Neural progenitor cell (in vitro differentiated cells): ENCODE measurements at places on chromosomes 1 and 21. TPM values are rescaled to one million over a fixed set of nuclear protein-coding genes. Genes with fewer than 3 reads are reported as not detected.
A peak's percentile ranks its signal among the peaks of the same experiment; 100 is the strongest.

HES2 gene
- 0.04 and 0.22 TPM in 2 replicates for total RNA-seq

- peaks cover 10% of the 10 kb centered on the region for H3K27me3 ChIP-seq
- H3K27ac ChIP-seq: no peak overlapping the region
- no peak overlapping the region for H3K4me3 ChIP-seq
- H3K36me3 ChIP-seq: no peaks in the 10 kb centered on the region
- peak; percentile 19 for DNase-seq
These were observed 12.1 kb upstream of the DEGS1 start for GRCh38 chr1:224170748-224171478.

DNA sequence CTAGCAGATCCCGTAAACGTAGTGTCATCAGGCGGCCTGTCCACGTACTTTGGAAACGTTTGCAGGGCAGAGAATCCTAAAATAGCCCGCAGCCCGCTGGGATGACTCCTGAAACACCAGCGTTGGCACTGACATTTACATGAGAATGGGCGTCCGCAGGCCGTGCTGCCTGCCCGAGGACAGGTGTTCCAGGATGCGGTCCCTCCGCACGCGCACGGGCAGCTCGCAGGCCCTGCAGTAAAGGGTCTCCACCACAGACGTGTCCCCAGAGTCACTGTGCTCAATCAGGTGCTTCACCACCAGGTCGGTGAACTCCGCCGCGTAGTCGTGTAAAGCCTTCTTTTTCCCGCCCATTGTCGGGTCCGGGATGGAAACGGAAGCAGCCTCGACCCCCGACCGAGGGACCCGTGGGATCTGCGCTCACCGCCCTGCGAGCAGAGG lies 5.8 kb upstream of the CCDC27 start:
- H3K27ac ChIP-seq: no peak overlapping the region
- peak overlapping the region; percentile 75 for H3K4me3 ChIP-seq
- H3K36me3 ChIP-seq: no peaks in the 10 kb centered on the region
- H3K4me1 ChIP-seq: peaks cover 11% of the 10 kb centered on the region

DNA sequence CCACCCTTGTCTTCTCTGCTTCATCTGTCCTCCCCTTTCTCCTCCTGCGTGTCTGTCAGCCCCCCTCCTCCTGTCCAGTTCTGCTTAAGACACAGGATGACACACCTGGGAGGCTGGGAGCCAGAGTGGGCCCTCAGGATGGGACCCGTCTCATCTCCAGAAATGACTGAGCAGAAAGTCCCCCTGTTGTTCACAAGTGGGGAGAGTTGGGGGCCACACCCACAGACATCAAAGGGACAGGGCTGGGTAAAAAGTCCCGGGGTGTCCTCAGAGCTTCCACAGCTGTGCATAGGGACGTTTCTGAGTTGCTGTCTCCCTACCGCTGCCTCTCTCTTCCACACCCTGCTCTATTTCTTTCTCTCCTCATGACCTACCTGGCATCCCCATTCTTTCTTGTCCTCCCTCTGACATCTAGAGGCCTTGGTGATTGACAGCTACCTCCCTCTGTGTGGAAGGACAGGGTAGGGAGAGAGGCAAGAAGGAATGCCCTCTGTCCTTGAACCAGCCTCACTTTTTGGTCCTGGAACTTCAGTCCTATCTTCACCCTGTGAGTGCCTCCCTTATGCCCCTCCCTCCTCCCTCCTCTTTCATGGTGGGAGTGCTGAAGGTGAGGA lies 19.5 kb upstream of the SH2D2A start:
- H3K27me3 ChIP-seq: peaks cover 82% of the 10 kb centered on the region
- H3K4me3 ChIP-seq: no peak overlapping the region
- peaks cover 13% of the 10 kb centered on the region for H3K4me1 ChIP-seq
- no peaks in the 10 kb centered on the region for H3K36me3 ChIP-seq

- H3K27ac ChIP-seq: no peak overlapping the region
- no peak overlapping the region for H3K4me3 ChIP-seq
These were observed 183.3 kb upstream of the ADGRL2 start for GRCh38 chr1:81617308-81617967.

DNA sequence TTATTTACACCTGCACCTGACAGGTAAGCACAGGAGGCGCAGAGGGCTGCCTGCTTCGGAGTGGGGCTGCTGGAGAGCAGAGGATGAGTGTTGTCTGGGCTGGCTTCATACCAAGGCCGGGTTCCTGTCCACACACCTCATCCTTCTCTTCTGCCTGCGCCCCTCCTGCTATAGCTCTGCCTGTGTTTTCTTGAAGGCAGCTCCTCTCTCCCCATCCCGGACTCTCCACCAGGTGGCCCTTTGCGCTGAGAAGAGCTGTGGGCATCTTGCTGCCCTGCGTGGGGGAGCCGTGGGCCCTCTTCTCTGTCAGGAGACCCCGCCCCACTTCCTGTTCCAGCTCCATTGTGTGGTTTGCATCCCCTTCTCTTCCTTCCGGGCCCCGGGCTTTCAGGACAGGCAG lies 35.0 kb downstream of the ARHGEF10L start:
- no peaks in the 10 kb centered on the region for H3K27me3 ChIP-seq
- peak; percentile 47 for DNase-seq
- H3K36me3 ChIP-seq: no peaks in the 10 kb centered on the region
- H3K27ac ChIP-seq: no peak overlapping the region

GNG12 gene
- total RNA-seq: 30.3 and 44.5 TPM in 2 replicates

DMRTA2 gene
- total RNA-seq: 0.46 TPM in 1 of 2 replicates, not detected in the other

DNA sequence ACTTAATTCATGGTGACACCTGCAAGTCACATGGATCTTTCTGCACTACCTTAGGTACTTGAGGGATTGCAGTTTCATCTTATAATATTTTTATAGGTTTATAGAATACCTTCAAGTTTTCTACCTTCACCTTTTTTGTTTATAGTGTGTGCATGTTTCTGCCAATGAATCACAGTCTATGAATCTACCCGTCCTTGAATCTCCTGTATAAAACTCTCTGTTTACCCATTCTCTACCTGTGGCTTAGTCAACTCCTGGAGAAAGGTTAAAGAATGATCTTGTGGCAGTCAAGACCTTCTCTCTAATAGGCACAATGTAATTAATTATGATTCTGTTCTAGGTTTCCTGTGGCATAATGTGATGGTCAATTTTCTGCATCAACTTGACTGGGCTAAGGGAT lies 3.2 kb upstream of the GSTM2 start:
- H3K27ac ChIP-seq: no peak overlapping the region
- H3K27me3 ChIP-seq: no peaks in the 10 kb centered on the region
- no peak for DNase-seq
- H3K4me1 ChIP-seq: peaks cover 6% of the 10 kb centered on the region
- no peak overlapping the region for H3K4me3 ChIP-seq

DNA sequence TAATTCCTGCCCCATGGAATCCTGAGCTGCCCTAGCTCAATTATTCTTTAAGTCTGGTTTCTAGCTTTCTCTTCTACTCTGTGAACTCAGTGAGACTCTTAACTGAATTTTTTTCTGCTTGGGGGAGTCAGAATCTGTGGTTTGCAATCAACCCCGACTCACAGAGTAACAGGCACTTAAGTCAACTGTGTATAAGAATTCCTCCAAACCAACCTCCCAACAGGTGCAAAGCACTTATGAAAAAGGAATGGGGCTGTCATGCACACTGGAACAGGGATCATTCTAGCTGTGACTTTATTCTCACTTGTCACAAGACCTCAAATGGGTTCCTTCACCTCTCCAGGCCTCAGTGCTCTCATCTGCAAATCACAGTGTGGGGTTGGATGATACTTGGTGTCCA lies 60.3 kb upstream of the SYT6 start:
- H3K4me1 ChIP-seq: peaks cover under 1% of the 10 kb centered on the region
- H3K27ac ChIP-seq: no peak overlapping the region
- no peak overlapping the region for H3K4me3 ChIP-seq
- no peaks in the 10 kb centered on the region for H3K27me3 ChIP-seq
- H3K36me3 ChIP-seq: no peaks in the 10 kb centered on the region

- no peak for DNase-seq
- H3K36me3 ChIP-seq: no peaks in the 10 kb centered on the region
- H3K27me3 ChIP-seq: no peaks in the 10 kb centered on the region
- H3K4me1 ChIP-seq: no peaks in the 10 kb centered on the region
These were observed 856 bp downstream of the OR6K3 start for GRCh38 chr1:158719664-158720063.

- H3K27ac ChIP-seq: no peak overlapping the region
- DNase-seq: peak; percentile 26
- H3K4me1 ChIP-seq: no peaks in the 10 kb centered on the region
- H3K4me3 ChIP-seq: no peak overlapping the region
- no peaks in the 10 kb centered on the region for H3K36me3 ChIP-seq
- no peaks in the 10 kb centered on the region for H3K27me3 ChIP-seq
These were observed 45.1 kb downstream of the PDPN start for GRCh38 chr1:13628711-13629110.

- no peak for DNase-seq
- H3K36me3 ChIP-seq: no peaks in the 10 kb centered on the region
- no peaks in the 10 kb centered on the region for H3K27me3 ChIP-seq
- no peak overlapping the region for H3K27ac ChIP-seq
These were observed 9.5 kb upstream of the LDLRAP1 start for GRCh38 chr1:25533775-25534409.

CD1E gene
- not detected in 2 replicates for total RNA-seq

GNG4 gene
- total RNA-seq: 14.9 and 20.7 TPM in 2 replicates

DNA sequence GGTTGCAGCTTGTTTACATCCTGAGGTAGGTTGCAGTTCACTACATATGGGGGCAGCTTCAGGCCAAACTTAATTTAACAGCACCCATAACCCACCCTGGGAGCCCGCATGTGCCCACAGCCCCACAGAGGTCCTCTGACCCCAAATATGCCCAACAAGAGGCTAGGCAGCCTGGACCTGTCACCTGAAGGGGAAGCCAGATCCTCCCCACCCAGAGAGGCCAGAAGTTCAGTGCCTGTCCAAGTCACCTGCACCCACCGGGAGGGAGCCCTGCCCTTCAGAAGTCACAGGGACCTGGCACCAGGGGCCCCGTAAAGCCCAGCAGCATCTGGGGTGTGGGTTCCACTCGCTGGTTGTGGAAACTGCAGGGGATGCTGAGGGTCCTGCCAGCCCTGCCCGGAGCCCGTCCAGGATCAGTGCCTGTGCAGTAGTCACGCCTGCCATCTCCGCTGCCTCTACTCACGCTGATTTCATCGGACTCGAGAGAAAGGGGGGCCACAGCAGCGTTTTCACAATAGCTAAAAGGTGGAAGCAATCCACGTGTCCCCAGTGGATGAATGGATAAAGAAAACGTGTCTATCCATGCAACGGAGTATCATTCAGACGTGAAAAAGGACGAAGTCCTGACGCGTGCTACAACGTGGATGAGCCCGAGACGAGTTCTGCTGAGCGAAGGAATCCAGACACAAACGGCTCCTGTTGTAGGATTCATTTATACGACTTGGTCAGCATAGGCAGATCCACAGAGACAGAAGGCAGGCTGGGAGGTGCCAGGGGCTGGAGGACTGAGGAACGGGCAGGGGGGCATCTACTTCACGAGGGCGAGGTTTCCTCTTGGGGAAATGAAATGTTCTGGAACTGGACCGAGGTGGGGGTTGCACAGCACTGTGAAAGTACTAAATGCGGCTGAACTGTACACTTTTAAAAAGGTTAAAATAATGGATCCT lies 33.9 kb upstream of the COL6A2 start:
- peaks cover 16% of the 10 kb centered on the region for H3K4me1 ChIP-seq
- H3K4me3 ChIP-seq: no peak overlapping the region
- no peaks in the 10 kb centered on the region for H3K36me3 ChIP-seq
- no peaks in the 10 kb centered on the region for H3K27me3 ChIP-seq

DNA sequence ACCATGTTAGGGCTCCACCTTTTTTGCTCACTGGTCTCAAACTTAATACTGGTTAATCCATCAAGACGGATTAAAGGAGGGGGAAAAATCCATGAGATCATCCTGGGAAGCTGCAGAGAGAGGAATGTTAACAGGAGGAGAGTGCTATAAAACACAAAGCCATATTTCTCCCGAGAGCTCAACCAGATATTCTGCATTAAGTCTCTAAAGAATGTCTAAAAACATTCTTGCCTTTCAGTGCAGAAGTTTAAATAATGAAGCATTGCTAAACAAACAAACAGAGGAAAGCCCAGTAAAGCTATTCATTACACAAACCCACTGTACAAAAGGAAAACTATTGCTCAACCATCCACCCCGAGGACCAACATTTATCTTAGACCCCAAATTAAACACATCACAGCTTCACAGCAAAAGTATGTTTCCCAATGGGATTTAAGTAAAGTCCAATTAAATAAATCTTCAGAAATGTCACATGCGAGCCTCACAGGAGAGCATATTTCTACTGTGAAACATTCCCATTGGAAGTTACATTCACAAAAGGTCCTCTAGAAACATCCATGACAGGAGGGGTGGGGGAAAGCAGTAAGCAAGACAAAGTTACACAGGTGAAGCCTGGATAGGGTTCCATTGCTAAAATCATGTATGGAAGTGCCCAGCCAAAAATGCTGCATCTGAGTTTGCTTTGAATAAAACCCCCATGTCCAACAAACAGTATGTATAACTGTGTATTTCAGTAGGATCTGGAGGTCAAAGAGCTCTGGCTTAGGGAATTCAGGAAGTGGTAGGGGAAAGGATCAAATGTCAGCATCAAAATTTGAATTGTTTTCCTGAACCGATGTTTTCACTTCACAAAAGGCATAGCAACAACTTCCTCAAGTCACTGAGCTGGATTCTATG lies 23.3 kb downstream of the DUSP10 start:
- peak; percentile 25 for DNase-seq
- H3K4me3 ChIP-seq: no peak overlapping the region
- H3K36me3 ChIP-seq: no peaks in the 10 kb centered on the region
- H3K27ac ChIP-seq: no peak overlapping the region
- no peaks in the 10 kb centered on the region for H3K27me3 ChIP-seq
- H3K4me1 ChIP-seq: peaks cover 19% of the 10 kb centered on the region

DNA sequence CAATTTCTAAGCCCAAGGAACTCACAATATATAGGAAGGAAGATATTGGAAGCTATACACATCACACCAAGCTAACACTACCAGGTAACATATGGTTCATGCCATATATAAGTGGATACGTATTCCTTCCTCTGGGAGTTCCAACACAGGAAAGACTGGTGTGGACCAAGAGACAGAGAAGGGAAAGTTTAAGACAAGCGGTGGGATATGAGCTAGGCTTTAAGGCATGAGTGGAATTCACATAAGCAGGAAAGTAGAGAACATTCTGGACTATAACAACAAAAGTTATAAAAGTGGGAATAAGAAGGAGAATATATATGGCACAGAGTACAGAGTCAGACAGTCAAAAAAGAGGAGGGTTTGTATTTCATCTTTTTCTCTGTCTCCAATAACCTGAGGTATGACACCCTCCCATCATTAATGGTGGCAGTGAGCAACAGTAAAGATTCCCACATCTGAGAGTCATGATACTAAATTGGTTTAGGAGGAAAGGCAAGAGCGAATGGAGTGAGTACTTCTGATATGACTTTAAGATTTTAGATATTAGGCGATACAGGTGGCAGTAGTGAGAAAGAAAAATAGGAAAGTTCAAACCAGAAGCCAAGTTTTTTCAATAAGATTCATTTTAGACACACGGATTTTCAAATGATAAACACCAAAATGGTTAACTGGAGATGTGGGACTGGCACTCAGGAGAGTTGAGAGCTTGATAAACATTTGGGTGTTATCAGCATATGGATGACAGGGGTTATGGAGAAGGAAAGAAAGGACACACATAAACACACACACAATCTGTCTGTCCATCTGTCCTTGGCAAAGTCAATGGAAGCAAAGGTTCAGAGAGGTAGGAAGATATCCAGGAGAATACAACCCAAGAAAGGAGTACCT lies 87.4 kb upstream of the TTC39A start:
- no peak overlapping the region for H3K4me3 ChIP-seq
- H3K27ac ChIP-seq: no peak overlapping the region
- no peaks in the 10 kb centered on the region for H3K27me3 ChIP-seq
- no peak for DNase-seq
- peaks cover 16% of the 10 kb centered on the region for H3K4me1 ChIP-seq
